Activated effector memory CD4-positive, alpha-beta T cell treated with anti-CD3 and anti-CD28 coated beads, Interleukin-2, amount 50 U/mL, for 16 hours (primary cell): ENCODE measurements at places on chromosomes 7 and 10.

GRCh38 chr7:5452937-5453540, 29.4 kb upstream of the TNRC18 start:
- DNase-seq, result no peak

- no peak for DNase-seq
Observed at GRCh38 chr10:125482637-125483036, 200.3 kb downstream of the TEX36 start.

DNA sequence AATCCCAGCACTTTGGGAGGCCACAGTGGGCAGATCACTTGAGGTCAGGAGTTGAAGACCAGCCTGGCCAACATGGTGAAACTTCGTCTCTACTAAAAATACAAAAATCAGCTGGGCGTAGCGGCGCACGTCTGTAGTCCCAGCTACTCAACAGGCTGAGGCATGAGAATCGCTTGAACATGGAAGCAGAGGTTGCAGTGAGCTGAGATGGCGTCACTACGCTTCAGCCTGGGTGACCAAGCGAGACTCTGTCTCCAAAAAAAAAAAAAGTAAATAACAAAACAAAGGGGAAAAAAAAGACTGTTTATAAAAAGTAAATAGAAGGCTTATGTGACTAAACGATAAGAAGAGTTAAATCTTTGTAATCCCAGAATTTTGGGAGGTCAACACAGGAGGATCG, 15.0 kb upstream of the DNMBP start:
- no peak for DNase-seq

- no peak for DNase-seq
Observed at GRCh38 chr10:66748217-66748616, 177.6 kb upstream of the LRRTM3 start.

DNA sequence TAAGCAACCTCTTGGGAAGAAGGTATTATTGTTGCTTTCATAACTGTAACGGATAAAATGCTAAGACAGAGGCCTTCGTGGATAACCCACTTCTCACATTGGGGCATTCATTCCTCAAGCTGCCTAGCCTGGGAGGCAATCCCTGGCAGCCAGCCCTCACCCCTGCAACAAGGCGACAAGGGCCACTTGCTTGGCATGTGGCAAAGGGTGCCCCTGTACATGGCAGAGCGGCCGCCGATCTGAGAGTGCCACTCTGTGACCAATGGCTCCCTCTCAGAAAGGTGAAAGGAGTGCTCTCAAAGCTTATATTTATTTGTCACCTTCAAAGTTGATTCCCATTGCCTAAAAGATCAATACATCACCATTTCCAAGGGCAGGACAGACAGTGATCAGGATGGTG, 31.9 kb downstream of the EBF3 start:
- DNase-seq, result no peak

DNA sequence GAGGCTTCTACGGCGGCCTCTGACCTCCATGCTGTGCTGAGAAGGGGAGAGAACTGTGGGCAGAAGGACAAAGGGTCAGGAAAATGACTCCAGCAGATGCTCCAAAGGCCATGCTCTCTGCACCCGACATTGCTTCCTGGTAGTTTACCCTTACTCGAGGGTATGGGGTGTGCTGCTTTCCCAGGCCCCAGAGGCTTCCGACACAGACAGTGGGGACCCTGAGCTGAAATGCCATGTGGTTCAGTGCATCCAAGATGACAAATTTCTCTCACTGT, 130.9 kb downstream of the PTPN20 start:
- peak; percentile 36 for DNase-seq

- no peak for DNase-seq
Observed at GRCh38 chr10:103145860-103146466, 47.1 kb downstream of the NT5C2 start.

DNA sequence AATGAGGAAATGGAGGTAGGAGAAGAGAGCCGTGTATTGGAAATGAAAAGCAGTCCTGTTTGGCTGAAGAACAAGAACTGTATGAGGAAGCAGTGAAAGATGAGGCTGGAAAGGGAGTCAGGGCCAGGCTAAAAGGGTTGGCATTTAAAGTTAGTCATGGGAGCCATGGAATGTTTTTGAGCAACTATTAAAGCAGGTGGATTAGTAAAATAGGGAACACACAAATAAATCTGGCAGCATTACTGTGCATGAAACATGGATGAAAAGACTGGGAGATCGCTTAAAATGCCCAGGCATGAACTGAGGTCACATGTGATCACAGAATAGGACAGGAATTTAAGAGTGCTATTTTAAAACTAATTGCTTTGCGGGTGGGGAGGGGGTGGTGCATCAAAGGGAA, 1.4 kb upstream of the IFRD1 start:
- no peak for DNase-seq

DNA sequence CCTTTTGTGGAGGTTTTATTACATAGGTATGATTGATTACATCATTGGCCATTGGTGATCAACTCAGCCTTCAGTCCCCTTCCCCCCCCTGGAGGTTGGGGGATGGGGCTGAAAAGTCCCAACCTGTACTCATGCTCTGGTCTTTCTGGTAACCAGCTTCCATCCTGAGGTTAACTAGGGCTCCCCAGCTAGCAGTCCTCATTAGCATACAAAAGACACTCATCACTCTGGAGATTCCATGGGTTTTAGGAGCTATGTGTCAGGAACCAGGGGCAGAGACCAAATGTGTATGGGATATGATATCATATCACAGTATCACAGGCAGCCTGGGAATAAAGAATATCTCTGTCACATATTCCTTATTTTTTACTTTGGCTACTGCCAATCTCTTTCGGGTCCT, 13.6 kb downstream of the CCSER2 start:
- DNase-seq, result no peak

- DNase-seq, result peak; percentile 85
Observed at GRCh38 chr7:51123322-51124019, 193.1 kb downstream of the COBL start.

- DNase-seq, result peak; percentile 79
Observed at GRCh38 chr10:14971867-14972448, 12.8 kb downstream of the MEIG1 start.

DNA sequence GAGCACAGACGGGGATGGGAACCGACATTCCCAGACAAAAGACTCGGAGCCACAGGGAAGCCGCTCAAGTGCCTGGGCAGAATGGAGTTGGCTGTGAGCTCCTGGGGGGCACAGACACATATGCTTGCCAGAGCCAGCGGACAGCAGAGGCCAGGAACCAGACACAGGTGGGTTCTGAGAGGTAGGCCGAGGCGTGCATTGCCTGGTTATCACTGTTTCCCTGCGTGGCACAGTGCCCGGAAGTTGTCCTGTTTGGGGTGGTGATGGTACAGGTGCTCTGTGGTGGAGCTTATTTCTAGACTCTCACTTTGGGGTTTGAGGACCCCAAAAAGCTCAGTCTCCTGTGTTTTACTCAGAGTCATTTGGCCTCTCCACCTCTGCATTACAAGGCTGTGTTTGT, 2.5 kb downstream of the PALD1 start:
- DNase-seq, result no peak

- DNase-seq, result no peak
Observed at GRCh38 chr7:110130669-110131068, 960.3 kb upstream of the LRRN3 start.

GRCh38 chr10:51604579-51604978, 94.8 kb downstream of the CSTF2T start:
- DNase-seq, result no peak

DNA sequence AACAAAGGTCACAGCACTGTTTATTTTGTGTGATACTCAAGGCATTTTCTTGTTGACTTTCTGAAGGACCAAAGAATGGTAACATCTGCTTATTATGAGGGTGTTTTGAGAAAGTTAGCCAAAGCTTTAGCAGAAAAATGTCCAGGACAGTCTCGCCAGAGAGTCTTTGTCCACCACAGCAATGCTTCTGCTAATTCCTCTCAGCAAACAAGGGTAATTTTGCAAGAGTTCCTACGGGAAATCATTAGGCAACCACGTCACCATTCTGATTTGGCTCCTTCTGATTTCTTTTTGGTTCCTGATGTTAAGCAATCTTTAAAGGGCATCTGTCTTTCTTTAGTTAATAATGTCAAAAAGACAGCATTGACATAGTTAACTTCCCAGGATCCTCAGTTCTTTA, 639.3 kb upstream of the STEAP1 start:
- DNase-seq, result no peak

- DNase-seq, result peak; percentile 73
Observed at GRCh38 chr10:6665847-6666246, 85.8 kb upstream of the PRKCQ start.

DNA sequence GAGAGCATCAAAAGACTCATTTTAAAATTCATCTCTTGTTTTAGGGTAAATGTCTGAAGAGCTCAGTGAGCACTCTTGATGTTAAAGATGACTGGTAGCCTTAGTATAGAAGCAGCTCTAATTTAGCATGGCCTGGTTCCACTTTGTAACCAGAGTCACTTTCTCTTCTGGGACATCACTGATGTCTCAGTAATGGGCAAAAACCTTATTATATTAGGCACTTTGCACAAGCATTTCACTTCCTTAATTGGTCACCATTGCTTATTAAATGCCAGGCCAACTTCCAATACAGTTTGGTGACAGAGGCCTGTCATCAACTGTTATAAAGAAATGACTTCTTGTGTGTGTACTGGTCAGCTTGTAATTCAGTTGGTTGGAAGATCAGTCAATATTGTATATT, 53.0 kb downstream of the STEAP1B start:
- no peak for DNase-seq

- no peak for DNase-seq
Observed at GRCh38 chr10:91711885-91712680, 79.2 kb upstream of the PPP1R3C start.

- no peak for DNase-seq
Observed at GRCh38 chr7:20307119-20307518, 23.6 kb upstream of the ITGB8 start.

- DNase-seq, result no peak
Observed at GRCh38 chr10:76274933-76275332, 843.5 kb downstream of the LRMDA start.
